ENCODE measurements at places on chromosomes 3 and 15. TPM values are rescaled to one million over a fixed set of nuclear protein-coding genes. Genes with fewer than 3 reads are reported as not detected.

NTRK3 gene
- total RNA-seq = 0.17 TPM

DUOX2 gene
- total RNA-seq = not detected

POMGNT2 gene
- total RNA-seq = 13.2 TPM

DNA sequence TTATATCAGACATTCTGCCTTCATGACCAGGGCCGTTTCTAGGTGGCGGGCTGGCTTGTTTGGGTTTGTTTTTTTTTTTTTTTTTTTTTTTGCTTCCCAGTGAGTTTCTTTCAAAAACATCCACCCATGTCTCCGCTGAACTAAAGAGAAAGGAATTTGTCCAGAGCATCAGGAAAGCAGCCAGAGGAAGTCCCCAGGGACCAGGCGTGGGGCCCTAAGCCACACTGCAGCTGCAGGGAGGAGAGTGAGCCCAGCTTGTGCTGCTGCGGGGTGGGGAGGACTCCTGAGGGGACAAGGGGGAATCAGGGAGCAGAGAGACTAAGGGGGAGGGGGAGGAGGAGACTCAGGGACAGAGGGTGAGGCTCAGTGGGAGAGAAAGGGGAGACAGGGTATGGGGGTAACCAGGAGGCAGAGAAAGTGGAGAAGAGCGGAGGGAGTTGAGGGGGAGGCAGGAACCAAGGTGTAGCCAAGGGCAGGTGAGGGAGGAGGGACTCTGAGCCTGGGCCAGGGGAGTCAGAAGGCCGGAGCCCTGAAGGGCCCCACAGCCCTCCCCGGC is 49.5 kb downstream of the CYP11A1 start:
- no peak overlapping the region for H3K4me3 ChIP-seq
- DNase-seq = peak; percentile 84
- H3K27me3 ChIP-seq = no peaks in the 10 kb centered on the region
- H3K36me3 ChIP-seq = no peaks in the 10 kb centered on the region

KLHL40 gene
- total RNA-seq = 281 TPM

GRCh38 chr15:89068325-89068784 is 19.9 kb upstream of the ABHD2 start:
- H3K27ac ChIP-seq = no peak overlapping the region
- peaks cover 2% of the 10 kb centered on the region for H3K27me3 ChIP-seq
- H3K4me3 ChIP-seq = no peak overlapping the region
- H3K36me3 ChIP-seq = no peaks in the 10 kb centered on the region

DNA sequence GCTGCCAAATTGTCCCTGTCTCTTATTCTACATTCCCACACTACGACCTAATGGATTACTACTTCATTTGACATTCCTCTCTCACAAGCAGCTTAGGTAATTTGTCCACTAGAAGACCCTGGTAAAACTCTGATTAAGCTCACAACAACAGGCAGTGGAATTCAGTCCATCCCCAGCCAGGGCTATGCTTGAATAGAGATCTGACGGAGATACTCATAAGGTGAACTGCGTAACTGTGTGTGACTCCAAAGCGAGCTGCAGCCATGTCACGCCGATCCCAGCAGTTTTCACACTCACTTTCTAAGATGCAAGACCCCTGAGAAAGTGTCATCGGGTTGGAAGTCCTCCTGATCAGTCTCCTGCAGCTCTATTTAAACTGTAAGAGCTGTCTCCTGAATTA is 25.7 kb upstream of the ROBO2 start:
- H3K36me3 ChIP-seq = no peaks in the 10 kb centered on the region
- H3K4me3 ChIP-seq = no peak overlapping the region

TMEM158 gene
- total RNA-seq = 6.5 TPM

- H3K27me3 ChIP-seq = no peaks in the 10 kb centered on the region
- DNase-seq = no peak
- H3K36me3 ChIP-seq = peaks cover 23% of the 10 kb centered on the region
- H3K27ac ChIP-seq = no peak overlapping the region
- no peaks in the 10 kb centered on the region for H3K4me1 ChIP-seq
These were observed 22.6 kb downstream of the SLC51A start for GRCh38 chr3:196238612-196239560.

GRCh38 chr3:114884213-114884923 is 262.7 kb downstream of the ZBTB20 start:
- H3K4me1 ChIP-seq = peaks cover 27% of the 10 kb centered on the region
- DNase-seq = no peak
- no peaks in the 10 kb centered on the region for H3K36me3 ChIP-seq
- H3K4me3 ChIP-seq = no peak overlapping the region

DNA sequence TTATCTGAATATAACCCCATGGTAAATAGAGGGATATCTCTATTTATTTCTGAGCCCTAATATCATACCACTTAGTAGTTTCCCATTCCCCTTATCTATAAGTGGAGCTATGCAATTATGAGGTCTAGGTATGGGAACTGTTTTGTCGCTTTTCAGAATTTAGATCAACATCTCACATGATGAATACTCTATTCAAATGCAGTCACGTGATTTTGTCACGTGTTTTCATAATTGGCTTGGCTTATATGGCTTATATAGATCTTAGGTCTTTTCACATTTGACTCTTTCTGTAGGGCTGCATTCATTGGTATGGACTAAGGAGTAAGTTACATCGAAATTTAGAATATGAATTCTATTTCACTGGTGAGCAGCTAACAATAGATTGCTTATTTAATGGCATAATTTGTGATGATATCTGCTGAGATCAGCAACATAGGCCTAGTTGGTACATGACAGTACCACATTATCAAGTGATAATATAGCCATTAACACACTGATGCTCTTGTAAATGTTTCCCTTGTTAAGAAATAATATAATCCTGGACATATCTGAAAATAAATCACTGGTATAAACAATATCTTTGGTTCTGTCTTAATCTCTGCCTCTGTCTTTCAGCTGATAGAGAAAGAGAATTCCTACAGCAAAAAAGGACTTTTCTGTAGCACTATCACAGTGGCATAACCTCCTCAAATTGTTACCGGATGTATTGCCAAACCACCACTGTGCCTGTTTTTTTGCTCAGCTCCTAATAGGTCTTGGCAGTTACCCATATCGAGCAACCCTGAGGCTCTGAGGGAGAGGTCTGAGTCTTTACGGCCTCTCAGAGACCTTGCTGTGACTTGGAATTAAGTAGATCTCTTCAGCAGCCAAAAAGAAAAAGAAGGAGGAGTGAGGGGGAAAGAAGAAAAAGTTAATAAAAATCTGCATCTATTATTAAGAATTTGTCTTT is 357.1 kb downstream of the ZPLD1 start:
- no peak for DNase-seq
- no peaks in the 10 kb centered on the region for H3K4me1 ChIP-seq

- H3K36me3 ChIP-seq = no peaks in the 10 kb centered on the region
- DNase-seq = no peak
- no peak overlapping the region for H3K27ac ChIP-seq
- H3K4me1 ChIP-seq = no peaks in the 10 kb centered on the region
- H3K27me3 ChIP-seq = no peaks in the 10 kb centered on the region
- no peak overlapping the region for H3K4me3 ChIP-seq
These were observed 25.3 kb downstream of the GLCE start for GRCh38 chr15:69185706-69186105.

DNA sequence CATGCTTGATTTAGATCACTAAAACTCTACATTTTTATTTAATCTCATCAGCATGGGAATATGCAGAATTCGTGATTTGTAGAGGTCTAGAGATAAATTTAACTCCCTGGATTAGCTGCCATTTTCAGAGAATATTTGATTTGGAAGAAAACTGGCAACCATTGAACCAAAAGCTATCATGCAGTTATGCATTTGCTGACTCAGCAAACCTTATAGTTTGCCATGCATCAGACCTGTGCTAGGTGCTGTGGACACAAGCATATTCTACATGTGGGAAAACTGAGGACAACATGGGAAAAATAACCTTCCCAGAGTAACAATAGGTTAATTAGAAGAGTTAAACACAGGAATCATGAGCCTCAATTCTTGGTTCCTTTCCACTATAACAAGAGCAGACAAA is 54.7 kb upstream of the TP63 start:
- no peak for DNase-seq
- no peaks in the 10 kb centered on the region for H3K4me1 ChIP-seq

EOMES gene
- total RNA-seq = not detected

SCAMP2 gene
- 65.5 TPM for total RNA-seq

GRCh38 chr3:169769287-169770181 is at the start of gene ACTRT3:
Gene ACTRT3, minus strand, starts transcription at chr3:169769561. Its CDS starts 41 bp downstream, at chr3:169769520.
- H3K4me1 ChIP-seq = peaks cover 6% of the 10 kb centered on the region
- H3K27ac ChIP-seq = peak within 1 kb of the TSS; percentile 78
- peak; percentile 73 for DNase-seq
- H3K36me3 ChIP-seq = peaks cover 5% of the 10 kb centered on the region
- peak within 1 kb of the TSS; percentile 81 for H3K4me3 ChIP-seq
- no peaks in the 10 kb centered on the region for H3K27me3 ChIP-seq

GRCh38 chr3:187550446-187550845 is 119.7 kb downstream of the SST start:
- H3K4me3 ChIP-seq = no peak overlapping the region
- H3K36me3 ChIP-seq = no peaks in the 10 kb centered on the region
- DNase-seq = no peak
- no peak overlapping the region for H3K27ac ChIP-seq

GRCh38 chr3:70471464-70472342 is 159.3 kb upstream of the MDFIC2 start:
- DNase-seq = no peak
- H3K27me3 ChIP-seq = no peaks in the 10 kb centered on the region

GRCh38 chr3:42900226-42901072 is 5.5 kb upstream of the ZNF662 start:
- H3K27me3 ChIP-seq = no peaks in the 10 kb centered on the region
- no peak overlapping the region for H3K4me3 ChIP-seq
- no peak overlapping the region for H3K27ac ChIP-seq
- no peak for DNase-seq

SLC28A2 gene
- not detected for total RNA-seq

DNA sequence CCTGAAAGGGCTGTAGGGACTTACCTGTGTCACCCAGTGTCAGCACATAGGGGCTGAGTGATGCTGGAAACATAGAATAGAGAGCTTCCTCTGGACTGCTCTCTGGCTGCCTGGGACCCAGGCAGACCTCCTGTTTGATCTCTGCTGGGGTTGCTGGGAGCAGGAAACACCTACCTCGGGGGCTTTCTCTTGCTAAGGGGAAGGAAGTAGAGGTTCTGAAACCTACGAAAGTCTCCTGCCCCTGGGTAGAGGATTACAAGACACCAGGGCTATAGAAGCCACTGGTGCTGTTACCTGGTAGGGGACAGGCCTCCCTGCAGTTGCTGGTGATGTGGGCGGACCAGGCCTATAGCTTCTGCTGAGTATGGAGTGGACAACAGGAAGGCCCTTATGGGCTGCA is 81.7 kb downstream of the DHX30 start:
- no peak for DNase-seq
- no peaks in the 10 kb centered on the region for H3K27me3 ChIP-seq
- H3K27ac ChIP-seq = no peak overlapping the region
- H3K4me3 ChIP-seq = no peak overlapping the region

JMJD7 gene
- 6.7 TPM for total RNA-seq

GRCh38 chr3:19348941-19349564 is 200.7 kb downstream of the KCNH8 start:
- no peaks in the 10 kb centered on the region for H3K36me3 ChIP-seq
- no peaks in the 10 kb centered on the region for H3K27me3 ChIP-seq
- H3K4me3 ChIP-seq = no peak overlapping the region
- H3K4me1 ChIP-seq = no peaks in the 10 kb centered on the region
- no peak overlapping the region for H3K27ac ChIP-seq

ITIH3 gene
- not detected for total RNA-seq

- H3K27me3 ChIP-seq = no peaks in the 10 kb centered on the region
- H3K4me3 ChIP-seq = no peak overlapping the region
- H3K36me3 ChIP-seq = no peaks in the 10 kb centered on the region
- no peak overlapping the region for H3K27ac ChIP-seq
- DNase-seq = no peak
These were observed 656.3 kb downstream of the ROBO1 start for GRCh38 chr3:79111375-79112052.

GRCh38 chr3:153348457-153349107 is 186.6 kb downstream of the RAP2B start:
- H3K27ac ChIP-seq = no peak overlapping the region
- no peaks in the 10 kb centered on the region for H3K27me3 ChIP-seq
- no peak overlapping the region for H3K4me3 ChIP-seq
- no peaks in the 10 kb centered on the region for H3K4me1 ChIP-seq

PRKAR2A gene
- 97.6 TPM for total RNA-seq

All from psoas muscle (tissue), 8 donors.